ENCODE measurements at places on chromosomes 3 and 15. TPM values are rescaled to one million over a fixed set of nuclear protein-coding genes. Genes with fewer than 3 reads are reported as not detected.

CNTN3 gene
- polyA plus RNA-seq, result 2.4 TPM

BFSP2 gene
- not detected for polyA plus RNA-seq

GOLGA6B gene
- 8.6 TPM for polyA plus RNA-seq

COL8A1 gene
- 11.5 TPM for polyA plus RNA-seq

ZNF660 gene
- polyA plus RNA-seq, result 4.1 TPM

SLC30A4 gene
- 18.8 TPM for polyA plus RNA-seq

CEP70 gene
- 66.6 TPM for polyA plus RNA-seq

POLQ gene
- 3.7 TPM for polyA plus RNA-seq

MGLL gene
- 26.0 TPM for polyA plus RNA-seq

CX3CR1 gene
- 3.5 TPM for polyA plus RNA-seq

CISH gene
- polyA plus RNA-seq, result 5.8 TPM

CSPG4 gene
- 4.4 TPM for polyA plus RNA-seq

MCF2L2 gene
- 6.8 TPM for polyA plus RNA-seq

SLC12A6 gene
- 106 TPM for polyA plus RNA-seq

- H3K4me3 ChIP-seq, result no peak overlapping the region
- H3K4me1 ChIP-seq, result no peaks in the 10 kb centered on the region
- H3K36me3 ChIP-seq, result no peaks in the 10 kb centered on the region
- no peak for DNase-seq
- no peak overlapping the region for H3K27ac ChIP-seq
- no peaks in the 10 kb centered on the region for H3K27me3 ChIP-seq
Measured at GRCh38 chr15:63016234-63016633, 26.3 kb upstream of the TPM1 start.

DNA sequence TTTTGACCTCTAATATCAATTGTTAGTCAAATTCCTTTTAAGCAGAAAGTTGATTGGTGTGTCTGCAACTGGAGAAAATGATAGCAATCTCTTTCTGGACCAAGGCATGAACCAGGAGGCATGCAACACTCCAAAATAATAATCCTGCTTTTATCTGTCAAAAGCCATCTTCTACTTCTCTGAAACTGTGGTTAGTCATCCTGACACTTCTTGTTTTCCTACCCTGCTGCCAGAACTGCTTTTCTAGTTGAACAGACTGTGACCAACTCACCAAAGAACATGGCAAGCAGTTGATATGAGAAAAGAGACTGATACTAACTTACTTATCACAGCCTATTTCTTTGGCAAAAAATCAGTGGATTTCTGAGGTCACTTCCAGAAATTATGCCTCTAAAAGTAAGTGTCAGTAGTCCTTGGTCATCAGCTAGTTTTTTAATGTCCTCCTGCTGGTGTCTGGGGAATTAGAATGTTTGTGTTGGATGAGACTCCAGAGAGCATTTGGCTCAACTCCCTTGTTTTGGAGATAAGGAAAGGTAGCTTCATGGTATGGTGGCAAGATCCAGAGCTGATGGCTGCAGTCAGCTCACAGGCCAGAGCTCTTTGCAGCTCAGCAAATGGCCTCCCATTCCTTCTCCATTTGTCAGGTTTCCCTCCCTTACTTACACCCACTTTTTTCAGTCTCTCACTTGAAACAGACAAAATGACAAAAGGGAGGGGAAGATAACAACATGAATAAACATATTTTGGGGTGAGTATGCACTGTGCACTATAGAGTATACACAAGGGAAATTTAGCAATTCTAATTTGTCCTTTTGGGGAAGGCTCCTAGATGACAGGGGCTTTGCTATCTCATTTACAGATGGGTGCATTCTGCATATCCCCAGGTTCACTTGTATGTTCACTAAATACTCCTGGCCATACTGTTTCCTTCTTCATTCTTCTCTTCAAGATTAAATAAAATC lies 7.0 kb downstream of the CRYGS start:
- H3K27me3 ChIP-seq, result no peaks in the 10 kb centered on the region
- no peak for DNase-seq
- H3K4me3 ChIP-seq, result no peak overlapping the region
- H3K27ac ChIP-seq, result no peak overlapping the region
- H3K4me1 ChIP-seq, result no peaks in the 10 kb centered on the region

GRCh38 chr3:72123908-72124441 lies 339.0 kb upstream of the PROK2 start:
- H3K4me1 ChIP-seq, result no peaks in the 10 kb centered on the region
- no peak for DNase-seq
- H3K27ac ChIP-seq, result no peak overlapping the region
- H3K4me3 ChIP-seq, result no peak overlapping the region

DNA sequence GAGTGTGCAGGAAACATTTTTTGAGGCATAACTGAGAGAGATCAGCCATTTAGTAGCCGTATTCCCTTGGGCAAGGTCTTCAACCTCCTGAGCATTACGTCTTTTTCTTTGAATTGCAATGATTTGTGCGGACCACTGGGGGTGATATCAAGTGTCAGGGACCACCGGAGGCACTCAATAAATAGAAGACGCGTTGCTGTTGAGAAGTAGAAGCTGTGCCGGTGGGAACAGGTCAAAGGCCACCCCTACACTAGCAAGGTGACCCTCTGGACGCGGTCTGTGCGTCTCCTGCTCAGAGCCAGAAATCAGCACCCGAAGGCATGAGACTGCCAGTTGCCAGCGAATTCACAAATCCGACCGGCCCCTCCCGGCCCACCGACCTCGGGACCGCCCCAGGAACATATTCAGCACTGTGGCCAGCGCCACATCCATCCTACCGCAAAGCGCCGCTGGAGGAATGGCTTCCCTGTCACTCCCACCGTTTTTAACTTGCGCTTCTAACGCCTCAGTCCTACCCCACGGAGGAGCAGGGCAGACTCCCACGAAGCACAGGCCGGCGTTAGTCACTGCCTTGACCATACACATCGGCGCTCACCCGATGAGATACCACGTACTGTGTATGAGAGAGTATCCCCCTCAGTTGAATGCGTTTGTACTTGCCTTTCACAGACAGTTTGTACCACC lies 1.4 kb upstream of the GHSR start:
- H3K27me3 ChIP-seq, result no peaks in the 10 kb centered on the region
- H3K27ac ChIP-seq, result no peak overlapping the region
- no peak overlapping the region for H3K4me3 ChIP-seq
- peaks cover 17% of the 10 kb centered on the region for H3K4me1 ChIP-seq

DNA sequence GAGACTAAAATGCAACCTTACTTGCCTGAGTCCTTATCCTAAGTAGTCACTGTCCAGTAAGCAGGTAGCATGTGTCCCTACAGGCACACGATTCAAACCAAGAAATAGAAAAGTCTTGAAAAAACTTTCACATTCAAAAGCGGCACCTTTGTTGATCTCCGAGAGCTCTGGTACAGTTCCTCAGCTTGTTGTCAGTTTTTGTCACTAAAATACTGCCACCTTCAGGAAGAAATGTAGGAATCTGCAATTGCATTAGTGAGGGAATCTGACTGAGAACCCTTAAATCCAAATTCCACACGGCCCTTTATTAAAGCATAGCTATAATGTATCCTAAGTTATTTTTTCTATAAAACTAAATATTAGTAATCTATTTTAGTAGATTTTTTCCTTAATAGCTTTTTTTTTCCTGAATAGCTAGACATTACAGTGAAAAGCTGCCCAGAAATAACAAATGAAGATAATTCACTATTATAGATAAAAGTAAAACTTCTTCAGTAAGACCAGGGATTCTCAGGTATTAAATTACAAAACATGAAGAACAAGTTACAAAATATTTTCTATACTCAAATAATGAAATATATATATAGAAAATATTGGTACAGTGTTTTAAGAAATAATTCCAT lies 44.0 kb downstream of the CCDC54 start:
- no peaks in the 10 kb centered on the region for H3K27me3 ChIP-seq
- H3K27ac ChIP-seq, result peak overlapping the region; percentile 41
- no peaks in the 10 kb centered on the region for H3K4me1 ChIP-seq
- H3K36me3 ChIP-seq, result no peaks in the 10 kb centered on the region
- DNase-seq, result peak; percentile 30

GRCh38 chr15:73009066-73010056 lies 42.9 kb upstream of the NEO1 start:
- no peak overlapping the region for H3K27ac ChIP-seq
- no peaks in the 10 kb centered on the region for H3K4me1 ChIP-seq
- no peaks in the 10 kb centered on the region for H3K27me3 ChIP-seq
- no peak for DNase-seq
- no peaks in the 10 kb centered on the region for H3K36me3 ChIP-seq
- H3K4me3 ChIP-seq, result no peak overlapping the region

GRCh38 chr3:183254487-183255347 lies 1.7 kb downstream of the B3GNT5 start:
- H3K36me3 ChIP-seq, result no peaks in the 10 kb centered on the region
- H3K27me3 ChIP-seq, result no peaks in the 10 kb centered on the region
- peaks cover 3% of the 10 kb centered on the region for H3K4me1 ChIP-seq
- DNase-seq, result no peak
- H3K27ac ChIP-seq, result peak overlapping the region; percentile 71
- peak overlapping the region; percentile 77 for H3K4me3 ChIP-seq

GRCh38 chr3:73556520-73557372 lies 68.0 kb downstream of the PDZRN3 start:
- peaks cover 17% of the 10 kb centered on the region for H3K4me1 ChIP-seq
- H3K4me3 ChIP-seq, result no peak overlapping the region
- no peaks in the 10 kb centered on the region for H3K27me3 ChIP-seq
- no peak overlapping the region for H3K27ac ChIP-seq
- no peaks in the 10 kb centered on the region for H3K36me3 ChIP-seq

DNA sequence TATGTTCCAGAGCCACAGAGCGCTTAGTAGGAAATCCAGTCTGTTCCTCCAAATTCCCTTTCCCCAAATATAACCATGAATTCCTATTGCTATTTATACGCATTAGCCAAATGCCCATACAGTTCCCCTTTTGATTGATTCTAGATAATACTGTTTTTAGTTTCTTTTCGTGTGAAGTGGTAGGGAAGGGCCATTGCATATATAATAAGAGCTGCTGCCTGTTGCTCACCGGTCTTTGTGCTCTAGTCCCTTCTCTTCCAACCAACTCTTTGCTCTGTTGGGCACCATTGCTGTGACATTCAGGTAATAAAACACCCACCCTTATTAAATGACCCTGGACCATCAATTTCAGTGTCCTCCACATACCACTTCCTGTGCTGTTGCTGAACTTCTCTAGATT lies 379.9 kb upstream of the KCNMB2 start:
- H3K4me3 ChIP-seq, result no peak overlapping the region
- no peak overlapping the region for H3K27ac ChIP-seq
- DNase-seq, result no peak
- H3K36me3 ChIP-seq, result no peaks in the 10 kb centered on the region

DNA sequence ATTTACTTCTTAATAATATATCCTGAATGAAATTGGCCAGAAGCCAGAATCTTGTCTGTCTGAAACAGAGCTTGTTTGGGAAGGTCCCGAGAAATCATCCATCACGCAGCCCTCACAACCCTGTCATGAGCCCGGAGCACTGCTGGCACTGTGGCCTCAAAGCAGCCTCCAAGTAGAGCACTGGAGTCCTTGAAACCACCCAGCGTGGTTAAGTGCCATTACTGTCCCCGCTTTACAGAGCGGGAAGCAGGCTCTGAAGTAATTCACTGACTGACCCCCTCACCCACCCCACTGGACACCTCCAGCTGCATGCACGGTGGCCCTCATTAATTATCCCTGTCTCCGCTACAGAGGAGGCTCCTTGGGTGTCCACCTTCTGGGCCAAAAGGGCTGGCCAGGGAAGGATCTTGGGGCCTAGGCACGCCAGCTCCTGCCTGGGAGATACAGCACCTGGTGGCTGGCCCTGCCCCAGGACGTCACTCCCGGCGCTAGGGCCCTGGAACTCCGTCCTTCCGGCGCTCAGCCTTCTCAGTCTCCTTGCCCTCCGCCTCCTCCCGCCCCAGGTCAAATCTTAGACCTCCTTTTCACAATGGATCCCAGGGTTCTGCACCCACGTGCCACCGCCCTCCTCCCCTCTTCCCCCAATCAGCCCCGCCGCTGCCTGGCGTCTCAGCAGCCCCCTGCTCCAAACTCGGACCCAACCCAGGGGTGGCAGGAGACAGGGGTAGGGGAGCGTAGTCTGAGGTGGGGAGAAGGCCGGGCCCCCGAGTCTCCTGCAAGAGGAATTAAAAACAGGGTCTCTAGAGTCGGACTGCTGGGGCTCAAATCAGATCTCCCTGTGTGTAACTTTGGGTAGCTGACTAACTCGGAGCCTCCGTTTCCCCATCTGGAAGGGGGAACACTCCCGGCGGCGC lies 1.1 kb downstream of the TKT start:
- peak overlapping the region; percentile 88 for H3K27ac ChIP-seq
- H3K4me1 ChIP-seq, result peaks cover 24% of the 10 kb centered on the region
- DNase-seq, result peak; percentile 87
- no peaks in the 10 kb centered on the region for H3K27me3 ChIP-seq
- H3K4me3 ChIP-seq, result peak overlapping the region; percentile 82
- H3K36me3 ChIP-seq, result no peaks in the 10 kb centered on the region
